ENCODE measurements at places on chromosomes 16 and 17.
A peak's percentile ranks its signal among the peaks of the same experiment; 100 is the strongest.

GRCh38 chr17:73750975-73751374 lies 106.7 kb upstream of the SDK2 start:
- no peak for DNase-seq

- no peak for DNase-seq
These were observed 38.3 kb upstream of the HSBP1 start for GRCh38 chr16:83769397-83770008.

DNA sequence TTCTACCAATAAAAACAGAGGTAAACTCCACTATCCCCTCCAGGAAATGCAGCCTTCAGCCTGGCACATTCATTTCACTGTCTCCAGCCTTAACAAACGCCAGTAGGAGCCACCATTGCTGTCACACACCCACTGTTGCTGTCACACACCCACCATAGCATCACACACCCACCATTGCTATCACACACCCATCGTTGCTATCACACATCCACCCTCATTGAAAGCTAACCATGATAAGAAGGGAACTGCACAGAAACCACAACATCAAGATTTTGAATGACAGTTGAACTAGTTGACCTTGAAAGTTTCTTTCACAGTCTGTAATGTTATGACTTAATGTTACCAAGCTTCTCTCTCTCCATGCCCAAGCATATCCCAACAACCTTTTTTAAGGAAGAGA lies 38.1 kb downstream of the SHCBP1 start:
- no peak for DNase-seq

DNA sequence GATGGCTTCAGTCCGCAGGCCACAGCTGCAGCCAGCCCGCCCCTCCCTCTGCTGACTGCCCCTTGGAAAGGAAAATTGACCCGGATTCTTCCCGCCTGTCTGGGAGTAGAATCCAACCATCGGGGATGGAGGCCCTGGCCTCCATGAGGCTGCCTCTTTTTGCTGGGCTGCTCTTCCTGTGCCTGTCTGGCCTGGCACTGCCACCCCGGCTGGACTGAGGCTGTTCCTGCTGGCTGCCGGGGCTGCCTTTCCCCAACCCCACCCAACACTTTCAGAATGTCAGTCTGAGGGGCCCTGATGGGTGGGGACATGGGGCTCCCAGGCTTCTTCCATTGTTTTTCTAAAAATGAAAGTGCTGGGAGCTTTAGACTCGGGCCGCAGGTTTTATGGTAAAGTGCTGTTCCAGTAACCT lies 7.3 kb downstream of the BAHCC1 start:
- no peak for DNase-seq

DNA sequence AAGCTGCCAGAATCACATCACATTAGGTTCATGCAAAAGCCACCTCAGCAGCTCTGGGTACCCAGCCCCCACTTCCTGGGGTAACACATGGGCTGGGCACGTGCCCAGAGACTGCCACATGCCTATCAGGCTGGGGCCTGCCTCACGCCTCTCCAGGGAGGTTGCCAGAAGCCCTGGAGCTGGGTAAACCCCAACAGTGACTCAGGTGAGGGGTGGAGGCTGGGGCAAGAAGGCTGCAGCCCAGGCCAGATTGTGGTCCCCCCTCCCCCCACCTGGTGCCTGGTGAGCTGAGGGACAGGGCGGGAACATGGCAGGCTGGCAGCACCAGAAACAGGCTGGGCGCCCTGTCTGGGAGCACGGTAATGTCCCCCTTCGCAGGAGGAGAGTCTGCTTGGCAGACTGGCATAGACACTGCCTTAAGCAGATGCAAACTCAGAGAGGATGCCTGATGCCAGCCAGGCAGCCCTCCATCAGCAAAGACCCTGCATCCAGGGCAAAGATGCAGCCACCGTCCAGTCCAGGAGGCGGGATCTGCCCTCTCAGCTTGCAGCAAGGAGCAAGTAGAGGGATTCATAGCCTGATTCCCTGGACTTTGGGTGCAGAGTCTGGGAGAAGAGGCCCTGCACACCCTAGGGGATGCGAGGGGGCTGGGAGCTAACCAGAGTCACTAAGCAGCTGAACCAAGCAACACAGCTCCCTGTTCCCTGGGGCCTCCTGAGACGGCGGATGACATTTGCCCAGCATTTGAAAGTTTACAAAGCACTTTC lies 28.8 kb downstream of the NGFR start:
- no peak for DNase-seq

- DNase-seq, result no peak
These were observed 36.5 kb downstream of the FA2H start for GRCh38 chr16:74738113-74738541.

- DNase-seq, result no peak
These were observed 25.3 kb upstream of the CORO6 start for GRCh38 chr17:29648005-29648404.

GRCh38 chr16:89600427-89600826 lies 13.0 kb upstream of the DPEP1 start:
- no peak for DNase-seq

- DNase-seq, result no peak
These were observed 21.6 kb downstream of the CCDC182 start for GRCh38 chr17:57723427-57724025.

- no peak for DNase-seq
These were observed 207.7 kb downstream of the SPECC1 start for GRCh38 chr17:20216853-20217252.

DNA sequence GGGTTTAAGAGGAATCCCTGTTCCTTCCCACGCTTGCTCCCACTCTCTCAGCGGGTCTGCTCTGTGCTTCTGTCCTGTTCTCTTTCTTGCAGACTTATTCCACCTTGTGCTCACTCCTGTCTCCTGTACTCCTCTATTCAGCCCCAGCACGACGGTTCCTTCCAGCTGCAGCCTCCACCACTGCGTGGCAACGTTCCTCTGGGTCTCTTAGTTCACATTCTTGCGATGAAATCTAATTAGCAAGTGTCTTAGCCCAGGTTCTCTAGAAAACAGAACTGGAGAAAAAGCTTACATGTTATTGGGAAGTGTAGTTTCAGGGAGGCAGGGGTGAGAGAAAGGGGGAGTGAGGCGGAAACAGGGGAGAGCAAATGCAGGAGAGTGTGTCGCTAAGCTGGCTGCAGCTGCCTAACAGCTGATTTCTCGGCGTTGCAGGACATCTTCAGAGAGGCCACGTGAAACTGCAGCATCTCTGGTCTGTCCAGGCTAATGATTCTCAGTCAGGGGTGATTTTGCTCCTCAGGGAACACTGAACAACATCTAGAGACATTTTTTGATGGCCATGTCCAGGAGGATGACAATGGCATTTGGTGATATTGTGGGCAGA lies 213.2 kb upstream of the NLRP1 start:
- DNase-seq, result no peak

DNA sequence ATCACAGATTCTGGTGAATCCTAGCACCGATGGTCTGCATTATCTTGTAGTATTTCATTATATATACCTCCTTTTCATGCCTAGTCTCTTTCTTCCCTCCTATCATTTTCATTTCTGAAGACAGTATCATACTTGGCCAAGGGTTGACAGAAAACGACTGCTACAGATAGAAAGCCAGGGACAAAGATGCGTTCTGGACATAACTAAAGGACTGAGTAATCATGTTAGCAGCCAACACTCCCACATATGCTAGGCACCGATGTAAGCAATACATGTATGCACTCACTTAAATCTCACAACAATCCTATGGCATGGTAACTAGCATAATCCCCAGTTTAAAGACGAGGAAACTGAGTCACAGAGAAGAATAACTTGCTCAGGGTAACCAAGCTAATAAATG lies 22.9 kb downstream of the RDM1 start:
- no peak for DNase-seq

DNA sequence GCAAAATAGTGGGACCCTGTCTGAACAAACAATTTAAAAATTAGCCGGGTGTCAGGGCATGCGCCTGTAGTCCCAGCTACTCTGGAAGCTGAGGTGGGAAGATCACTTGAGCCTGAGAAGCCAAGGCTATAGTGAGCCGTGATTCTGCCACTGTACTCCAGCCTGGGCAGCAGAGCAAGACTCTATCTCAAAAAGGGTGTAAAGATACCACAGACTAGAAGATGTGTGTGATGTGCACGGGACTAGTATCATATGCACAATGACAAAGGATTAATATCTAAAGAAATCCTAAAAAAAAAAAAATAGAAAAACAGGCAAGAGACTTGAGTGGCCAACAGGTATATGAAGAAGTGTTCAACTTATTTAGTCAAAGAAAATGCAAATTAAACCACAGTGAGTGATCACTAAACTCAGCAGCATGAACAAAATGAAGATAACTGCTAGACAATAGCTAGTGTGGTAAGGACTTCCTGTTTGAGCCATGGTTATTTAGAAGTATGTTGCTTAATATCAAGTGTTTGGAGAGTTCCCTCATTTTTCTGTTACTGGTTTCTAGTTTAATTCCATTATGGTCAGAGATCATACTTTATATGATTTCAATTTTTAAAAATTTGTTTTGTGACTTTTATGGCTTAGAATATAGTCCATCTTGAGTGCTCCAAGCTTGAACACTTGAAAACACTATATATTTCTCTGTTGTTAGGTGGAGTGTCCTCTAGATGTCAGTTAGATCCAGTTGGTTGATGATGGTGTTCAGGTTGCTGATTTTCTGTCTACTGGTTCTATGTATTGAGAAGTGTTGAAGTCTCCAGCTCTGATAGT lies 14.7 kb upstream of the SLX4 start:
- no peak for DNase-seq

- no peak for DNase-seq
These were observed 139.1 kb downstream of the CCT6B start for GRCh38 chr17:34822007-34822739.

DNA sequence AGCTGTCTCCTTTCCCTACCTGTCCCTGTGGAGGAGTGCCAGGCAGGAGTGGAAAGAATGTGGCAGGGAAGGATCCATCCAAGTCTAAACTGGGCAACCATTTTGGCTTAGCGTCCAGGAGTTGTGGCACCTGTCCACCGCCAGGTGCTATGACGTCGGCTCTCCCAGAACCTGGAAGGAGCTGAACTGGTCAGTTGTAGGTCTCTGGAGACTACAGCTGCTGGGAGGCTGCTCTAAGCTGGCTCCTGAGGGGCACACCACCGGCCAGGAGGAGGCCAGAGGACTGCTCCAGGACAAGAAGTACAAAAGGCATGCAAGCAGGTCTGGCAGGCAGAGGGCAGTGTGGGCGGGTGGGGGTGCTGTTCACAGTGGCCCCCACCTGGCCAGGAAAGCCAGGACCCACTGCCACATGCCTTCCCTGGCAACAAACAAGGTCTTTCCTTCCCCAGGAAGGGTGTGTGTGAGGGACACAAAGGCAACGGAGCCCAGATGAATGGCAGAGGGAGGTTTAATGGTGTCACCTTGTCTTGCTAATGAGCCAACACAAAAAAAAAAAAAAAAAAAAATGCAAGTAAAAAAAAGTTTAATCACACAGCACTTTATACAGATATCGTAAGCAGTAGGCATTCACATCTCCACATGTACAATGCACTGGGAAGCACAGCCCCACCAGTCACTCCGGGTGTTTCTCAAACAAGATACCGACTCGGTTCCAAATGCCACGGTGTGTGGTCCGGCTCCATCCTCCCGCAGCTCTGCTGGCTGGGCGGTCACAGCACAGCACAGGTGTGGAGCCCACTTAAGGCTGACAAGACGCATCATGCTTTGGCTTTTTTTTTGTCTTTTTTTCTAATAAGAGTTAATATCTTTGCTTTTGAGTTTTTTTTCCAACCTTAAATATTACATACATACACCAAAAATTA lies 4.8 kb downstream of the SPHK1 start:
- DNase-seq, result peak; percentile 9

- peak; percentile 30 for DNase-seq
These were observed 134.4 kb downstream of the SKAP1 start for GRCh38 chr17:48295362-48296288.

GRCh38 chr16:71460941-71461340 lies 1.1 kb downstream of the ZNF23 start:
- DNase-seq, result no peak

DNA sequence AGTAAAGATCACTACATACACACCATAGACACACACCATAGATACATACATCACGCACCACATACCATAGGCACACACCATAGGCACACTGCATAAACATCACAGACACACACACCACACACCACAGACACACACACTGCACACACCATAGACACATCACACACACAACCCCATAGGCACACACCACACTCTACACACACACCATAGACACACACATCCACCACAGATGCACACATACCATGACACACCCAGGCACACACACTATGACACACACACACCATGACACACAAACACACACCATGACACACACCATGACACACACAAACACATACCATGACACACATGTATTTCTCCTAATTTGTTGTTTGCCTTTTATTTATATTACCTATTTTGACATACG lies 14.1 kb downstream of the TBC1D16 start:
- no peak for DNase-seq

DNA sequence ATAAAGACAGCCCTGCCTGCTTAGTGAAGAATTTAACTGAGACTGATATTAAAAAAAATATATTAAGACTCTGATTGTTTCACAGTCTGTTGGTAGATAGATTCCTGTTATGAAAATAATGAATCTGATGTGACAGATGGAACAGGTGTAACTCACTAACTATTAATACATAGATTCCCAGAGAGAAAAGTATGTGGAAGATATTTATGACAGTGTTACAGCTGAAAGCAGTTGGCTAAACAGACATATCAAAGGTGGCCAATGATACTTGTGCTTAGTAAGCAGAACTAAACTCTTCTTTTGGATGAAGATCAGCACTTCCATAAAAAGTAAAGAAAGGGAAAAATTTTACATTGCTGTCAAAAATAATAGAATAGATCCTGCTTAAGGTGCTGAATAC lies 598.2 kb upstream of the CA10 start:
- DNase-seq, result no peak

- DNase-seq, result no peak
These were observed 82.3 kb downstream of the TBC1D16 start for GRCh38 chr17:79953335-79953734.

- DNase-seq, result no peak
These were observed 22.6 kb downstream of the MRM3 start for GRCh38 chr17:804541-805435.

DNA sequence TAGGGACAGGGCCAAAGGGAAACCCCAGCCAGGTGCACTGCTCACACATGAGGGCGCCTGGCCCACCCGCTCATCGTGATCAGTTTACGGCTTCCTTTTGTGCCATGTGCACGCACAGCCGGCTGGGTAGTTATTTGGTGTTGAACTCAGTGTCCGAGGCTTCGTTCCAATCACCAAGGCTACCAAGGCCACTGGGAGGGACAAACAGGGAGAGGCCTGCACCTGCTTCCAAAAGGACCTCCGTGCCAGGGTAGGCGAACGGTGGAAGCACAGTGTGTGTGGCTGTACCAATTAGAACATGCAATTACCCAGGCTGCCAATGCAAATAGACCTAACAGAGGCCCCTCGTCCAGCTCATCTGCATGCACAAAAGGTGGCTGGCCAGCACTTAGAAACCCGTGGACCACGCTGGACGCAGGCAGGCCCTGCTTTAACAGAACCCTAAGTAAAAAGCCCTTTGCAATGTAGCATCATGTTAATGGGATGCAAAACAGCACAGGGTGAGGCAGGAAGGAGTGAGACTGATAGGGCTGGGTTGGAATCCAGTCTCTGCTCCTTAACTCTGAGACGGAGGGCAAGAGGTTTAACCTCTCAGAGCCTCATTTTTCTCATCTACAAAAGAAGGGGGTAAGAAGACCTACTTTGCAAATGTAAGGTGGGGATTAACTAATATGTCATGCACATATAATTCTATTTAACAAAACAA lies 204.0 kb downstream of the XYLT1 start:
- DNase-seq, result no peak

Data from SW 1271 (cell line).